ENCODE measurements at places on chromosomes 16 and 17. TPM values are rescaled to one million over a fixed set of nuclear protein-coding genes. Genes with fewer than 3 reads are reported as not detected.

The ARL4D gene
- total RNA-seq = 8.7 TPM

The NPIPA7 gene
- total RNA-seq = 11.7 TPM

The CHRNE gene
- total RNA-seq = 1.2 TPM

The LHX1 gene
- 0.58 TPM for total RNA-seq

The ZNF594 gene
- 16.2 TPM for total RNA-seq

The ASGR1 gene
- 5.3 TPM for total RNA-seq

The RUNDC3A gene
- total RNA-seq = 4.0 TPM

The CTRB1 gene
- not detected for total RNA-seq

The CSH1 gene
- total RNA-seq = not detected

The RNF222 gene
- 0.07 TPM for total RNA-seq

The SNX11 gene
- total RNA-seq = 16.3 TPM

GRCh38 chr16:53154513-53154912 is 99.7 kb downstream of the CHD9 start:
- DNase-seq = peak; percentile 14

DNA sequence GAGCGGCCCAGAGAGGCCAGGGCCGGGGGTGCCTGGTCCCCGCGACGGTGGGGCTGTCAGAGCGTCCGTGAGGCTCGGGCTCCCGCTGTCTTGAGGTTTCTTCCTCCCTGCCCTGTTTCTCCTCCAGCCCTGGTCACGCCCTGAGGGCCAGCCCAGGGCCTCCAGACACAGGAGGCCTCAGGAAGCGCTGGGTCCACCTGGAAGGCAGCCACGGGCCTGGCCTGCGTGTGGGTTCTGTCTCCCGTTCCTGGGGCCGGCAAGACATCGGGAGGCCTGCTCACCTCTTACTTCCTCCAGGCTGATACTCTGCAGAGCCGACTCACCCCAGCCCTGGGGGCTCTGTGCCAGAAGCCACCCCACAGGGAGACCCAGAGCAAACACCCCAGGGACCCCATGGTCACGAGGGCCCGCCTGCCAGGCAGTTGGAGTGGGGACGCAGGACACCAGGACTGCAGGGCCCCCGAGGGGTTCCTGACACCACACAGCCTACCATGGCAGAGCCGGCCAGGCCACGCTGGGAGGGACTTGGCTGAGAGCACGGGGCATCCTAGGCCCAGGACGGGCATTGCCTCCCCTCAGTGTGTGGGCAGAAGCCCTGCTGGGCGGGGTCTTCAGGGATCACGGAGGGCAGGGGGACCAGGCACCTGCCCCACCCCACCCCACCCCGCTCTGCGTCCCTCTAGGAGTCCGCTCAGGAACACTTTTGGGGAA is 18.9 kb upstream of the CACNA1H start:
- no peak for DNase-seq

DNA sequence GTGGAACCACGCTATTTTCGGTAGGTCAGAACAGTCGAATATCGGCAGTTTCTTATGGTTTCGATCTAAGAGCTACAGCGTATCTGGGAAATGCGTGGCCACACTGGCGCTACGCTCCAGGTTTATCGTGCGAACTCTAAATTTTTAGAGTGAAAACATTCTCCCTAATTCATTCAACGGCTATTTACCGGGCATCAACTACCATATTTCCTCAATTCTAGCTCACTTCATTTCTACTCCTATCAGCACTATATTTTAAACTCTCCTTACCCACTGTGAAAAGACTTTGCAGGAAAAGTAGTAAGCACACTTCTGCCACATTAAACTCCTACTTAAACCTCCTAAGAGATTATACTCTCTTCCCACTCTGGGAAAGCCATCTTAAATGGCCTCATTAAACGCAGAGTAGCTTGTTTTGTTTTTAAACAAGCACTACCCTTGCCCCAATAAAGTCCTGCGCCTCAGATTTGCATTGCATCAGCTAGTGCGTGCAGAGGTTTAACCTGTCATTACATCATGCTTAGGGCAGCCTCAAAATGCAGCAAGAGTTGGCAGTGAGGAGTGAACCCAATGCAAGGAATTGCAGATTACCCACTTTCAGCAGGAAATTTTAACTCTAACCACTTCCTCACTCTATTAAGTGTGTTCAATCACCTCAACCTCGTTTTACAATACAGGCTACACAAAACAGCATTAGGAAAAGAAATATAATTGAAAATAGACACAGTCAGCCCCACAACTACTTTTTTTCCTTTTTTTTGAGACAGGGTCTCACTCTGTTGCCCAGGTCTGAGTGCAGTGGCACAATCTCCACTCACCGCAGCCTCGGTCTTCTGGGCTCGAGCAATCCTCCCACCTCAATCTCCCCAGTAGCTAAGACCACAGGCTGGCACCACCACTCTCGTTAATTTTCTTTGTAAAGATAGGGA is 18.8 kb downstream of the SIAH1 start:
- peak; percentile 76 for DNase-seq

GRCh38 chr17:51014129-51014528 is 106.5 kb downstream of the SPAG9 start:
- no peak for DNase-seq

DNA sequence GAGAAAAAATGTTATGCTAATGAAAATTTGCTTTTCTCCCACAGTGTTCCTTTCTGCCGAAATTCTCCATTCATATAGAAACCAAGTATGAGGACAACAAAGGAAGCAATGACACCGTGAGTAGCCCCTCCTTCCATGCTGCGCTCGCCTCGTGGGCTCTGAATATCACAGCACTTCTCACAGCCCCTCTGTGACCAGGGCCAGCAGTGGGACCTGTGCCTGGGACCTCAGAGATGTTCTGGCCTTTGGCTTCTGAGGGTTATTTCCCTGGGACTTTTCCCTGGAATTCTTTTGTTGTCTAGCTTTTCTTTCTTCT is 139.6 kb upstream of the NOL11 start:
- DNase-seq = peak; percentile 37

DNA sequence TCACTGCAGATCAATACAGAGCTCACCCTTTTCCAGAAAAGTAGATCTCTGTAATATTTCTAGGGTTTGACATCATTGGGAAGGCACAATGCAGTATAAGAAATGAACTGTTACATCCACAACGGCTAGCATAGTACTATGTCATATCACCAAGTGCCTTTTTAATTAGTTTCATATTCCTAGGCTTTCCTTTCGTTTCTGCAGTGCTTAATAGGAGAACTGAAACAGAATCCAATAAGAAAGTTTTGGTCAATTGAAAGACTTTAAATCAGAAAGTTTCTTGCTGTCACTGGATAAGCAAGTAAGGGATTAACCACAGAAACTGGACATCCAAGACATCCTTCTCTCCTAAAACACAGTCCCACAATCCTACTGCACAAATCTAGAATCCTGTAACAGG is 3.5 kb upstream of the RNF43 start:
- no peak for DNase-seq

- no peak for DNase-seq
Measured at GRCh38 chr16:4892361-4893102, 44.4 kb downstream of the PPL start.

DNA sequence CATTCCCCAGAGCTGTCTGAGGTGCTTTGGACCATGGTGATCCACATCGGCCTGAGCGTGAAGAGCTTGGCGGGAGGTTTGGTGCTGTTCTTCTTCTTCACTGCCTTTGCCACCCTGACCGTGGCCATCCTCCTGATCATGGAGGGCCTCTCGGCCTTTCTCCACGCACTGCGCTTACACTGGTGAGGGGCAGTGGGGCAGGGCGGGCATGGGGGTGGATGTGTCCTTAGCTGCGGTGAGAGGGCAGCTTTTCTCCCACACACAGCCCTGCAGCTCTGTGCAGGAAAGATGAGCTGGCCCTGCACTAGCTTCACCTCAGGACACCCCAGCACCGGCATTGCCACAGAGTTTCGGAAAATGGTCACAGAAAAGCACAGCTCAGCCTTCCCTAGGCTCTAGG is 21.8 kb upstream of the NAGLU start:
- no peak for DNase-seq

DNA sequence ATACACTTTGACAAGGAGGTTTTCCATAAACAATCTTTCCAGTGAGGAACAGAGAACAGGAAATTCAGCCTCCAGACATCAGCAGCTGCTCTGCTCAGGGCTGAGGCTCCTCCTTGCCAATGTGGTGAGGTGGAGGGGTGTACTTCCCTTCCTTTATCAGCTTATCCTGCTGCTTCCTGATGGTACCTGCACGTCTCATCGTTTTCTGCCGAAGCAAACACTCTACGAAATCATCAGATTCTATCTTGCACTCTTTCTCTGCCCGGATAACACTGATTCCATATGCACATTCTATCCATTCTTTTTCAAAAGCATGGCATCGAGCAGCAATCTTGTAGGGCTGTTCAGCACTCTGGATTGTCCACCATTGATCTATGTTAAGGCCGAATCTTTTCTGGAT is 15.4 kb upstream of the SEZ6 start:
- no peak for DNase-seq

DNA sequence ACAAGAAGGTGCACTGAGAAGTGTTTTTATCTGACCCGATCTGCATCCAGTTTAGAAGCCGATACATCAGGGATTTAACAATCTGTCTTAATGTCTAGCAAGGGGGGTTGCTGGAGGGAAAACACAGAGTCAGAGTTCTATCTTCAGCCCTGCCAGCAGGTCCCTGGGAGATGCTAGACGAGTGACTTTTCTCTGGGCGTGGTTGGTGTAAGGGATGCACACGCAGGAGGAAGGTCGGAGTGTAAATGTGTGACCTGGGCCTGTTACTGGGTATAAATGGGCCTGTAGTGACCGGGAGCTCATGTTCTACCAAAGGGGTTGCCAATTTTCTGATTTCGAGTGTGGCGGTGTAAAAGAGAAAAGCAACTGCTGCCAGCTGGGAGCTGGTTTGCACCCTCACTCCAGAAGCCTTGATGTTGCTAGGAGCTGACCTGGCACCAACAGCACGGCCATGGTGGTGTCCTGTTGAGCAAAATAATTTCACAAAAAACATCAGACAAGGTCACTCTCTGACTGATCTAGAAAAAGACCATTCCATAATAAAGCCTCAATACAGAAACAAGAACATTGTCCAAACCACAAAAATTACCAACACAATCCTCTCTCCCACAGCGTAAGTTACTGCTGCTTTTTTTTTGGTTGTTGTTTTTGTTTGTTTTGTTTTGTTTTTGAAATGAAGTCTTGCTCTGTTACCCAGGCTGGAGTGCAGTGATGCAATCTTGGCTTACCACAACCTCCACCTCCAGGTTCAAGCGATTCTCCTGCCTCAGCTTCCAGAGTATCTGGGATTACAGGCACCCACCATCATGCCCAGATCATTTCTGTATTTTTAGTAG is 1.3 kb upstream of the KCTD13 start:
- no peak for DNase-seq

- DNase-seq = peak; percentile 60
Measured at GRCh38 chr17:9291912-9292560, 270.7 kb downstream of the NTN1 start.

DNA sequence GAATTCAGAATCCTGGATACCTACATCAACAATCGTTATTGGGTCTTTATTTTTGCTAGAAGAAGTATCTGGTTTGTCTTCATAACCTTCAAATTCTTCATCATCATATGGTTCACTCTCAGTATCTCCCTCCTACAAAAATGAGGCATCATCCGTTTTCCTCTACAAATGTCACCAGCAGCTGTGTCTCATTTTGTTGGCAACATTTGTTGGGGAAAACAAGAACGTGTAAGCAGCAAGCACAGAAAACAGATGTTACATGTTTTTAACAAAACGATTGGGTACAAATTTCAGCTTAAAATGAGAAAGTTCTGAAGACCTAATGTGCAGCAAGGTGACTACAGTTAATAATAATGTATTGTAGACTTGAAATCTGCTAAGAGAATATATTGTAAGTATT is 8.7 kb downstream of the CCDC47 start:
- no peak for DNase-seq

GRCh38 chr16:951660-952301 is 19.0 kb downstream of the LMF1 start:
- DNase-seq = no peak

GRCh38 chr17:42246515-42246914 is 29.7 kb downstream of the STAT5B start:
- no peak for DNase-seq

- no peak for DNase-seq
Measured at GRCh38 chr16:84717484-84717883, 17.7 kb downstream of the USP10 start.

DNA sequence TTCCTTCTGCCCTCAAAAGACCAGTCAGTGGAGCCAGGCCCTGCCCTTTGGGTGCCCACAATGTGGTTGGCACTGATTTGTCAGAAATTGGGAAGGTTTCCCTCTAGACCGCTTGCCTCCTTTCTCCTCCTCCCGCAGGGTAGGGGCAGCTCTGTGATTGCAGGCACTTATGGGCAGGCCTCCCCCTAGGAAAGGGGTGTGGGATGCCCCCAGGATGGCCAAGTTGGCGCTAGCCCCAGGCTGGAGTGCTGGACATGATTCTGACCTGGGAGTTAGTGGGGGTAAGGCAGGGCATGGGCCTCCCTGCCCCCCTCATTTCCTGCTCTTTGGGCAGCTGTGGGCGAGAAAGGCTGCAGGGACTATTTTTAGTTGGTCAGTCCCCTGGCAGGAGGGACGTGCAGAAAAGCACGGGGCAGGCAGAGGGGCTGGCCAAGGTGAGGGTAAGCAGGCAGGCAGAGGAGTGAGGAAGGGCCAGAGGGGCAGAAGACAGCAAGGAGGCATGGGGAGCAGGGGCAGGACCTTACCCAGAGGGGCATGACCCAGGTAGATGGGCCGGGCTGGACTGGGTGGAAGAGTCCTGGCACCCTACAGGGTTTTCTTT is 3.3 kb downstream of the RARA start:
- no peak for DNase-seq

DNA sequence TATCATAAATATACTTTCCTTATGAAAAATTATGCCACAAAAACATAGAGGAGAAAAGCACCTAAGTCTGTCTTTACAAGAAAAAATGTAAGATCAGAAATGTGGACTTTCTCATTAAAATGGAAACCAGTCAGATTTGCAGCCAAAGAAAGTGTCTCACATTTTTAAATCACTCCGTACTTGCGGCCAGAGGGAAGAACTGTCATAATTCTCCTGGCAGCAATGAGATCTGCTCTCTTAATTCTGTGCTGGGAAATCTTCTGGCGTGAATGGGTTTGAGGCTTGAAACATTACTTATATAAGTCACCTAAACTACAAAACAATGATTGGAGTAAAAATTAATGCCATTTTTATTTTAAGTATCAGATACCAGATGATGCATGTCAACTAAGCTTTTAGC is 10.7 kb downstream of the C16orf95 start:
- no peak for DNase-seq

All from GM23338 (cell line).